ENCODE measurements at places on chromosomes 11 and 22. TPM values are rescaled to one million over a fixed set of nuclear protein-coding genes. Genes with fewer than 3 reads are reported as not detected.

Gene CRYAB
- total RNA-seq, result 51.2 TPM

Gene RAB1B
- 43.7 TPM for total RNA-seq

DNA sequence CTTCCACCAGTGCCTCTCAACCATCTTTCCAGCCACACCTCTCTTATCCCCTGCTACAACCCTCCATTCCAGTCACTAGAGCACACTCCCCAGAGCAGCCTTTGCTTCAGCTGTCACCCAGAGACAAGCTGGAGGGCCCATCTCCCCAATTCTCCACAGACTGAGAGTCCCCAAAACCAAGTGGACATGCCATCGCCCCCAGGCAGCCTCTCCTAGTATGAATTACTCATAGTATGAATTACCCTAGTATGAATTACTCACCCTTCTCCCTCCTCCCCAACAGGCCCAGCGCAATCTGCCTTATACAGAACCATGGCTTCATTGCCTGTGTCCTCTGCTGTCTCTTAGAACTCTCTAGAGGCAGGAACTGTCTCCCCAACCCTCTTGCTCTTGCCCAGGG, 24.8 kb downstream of the MYH9 start:
- H3K4me3 ChIP-seq, result no peak overlapping the region
- H3K4me1 ChIP-seq, result peaks cover 73% of the 10 kb centered on the region
- H3K27me3 ChIP-seq, result no peaks in the 10 kb centered on the region
- DNase-seq, result no peak

- H3K27ac ChIP-seq, result no peak overlapping the region
- no peaks in the 10 kb centered on the region for H3K27me3 ChIP-seq
- no peaks in the 10 kb centered on the region for H3K36me3 ChIP-seq
- no peak overlapping the region for H3K4me3 ChIP-seq
- H3K4me1 ChIP-seq, result no peaks in the 10 kb centered on the region
These were observed 10.4 kb downstream of the PAFAH1B2 start for GRCh38 chr11:117154468-117154867.

Gene GRM5
- under 0.01 TPM for total RNA-seq

DNA sequence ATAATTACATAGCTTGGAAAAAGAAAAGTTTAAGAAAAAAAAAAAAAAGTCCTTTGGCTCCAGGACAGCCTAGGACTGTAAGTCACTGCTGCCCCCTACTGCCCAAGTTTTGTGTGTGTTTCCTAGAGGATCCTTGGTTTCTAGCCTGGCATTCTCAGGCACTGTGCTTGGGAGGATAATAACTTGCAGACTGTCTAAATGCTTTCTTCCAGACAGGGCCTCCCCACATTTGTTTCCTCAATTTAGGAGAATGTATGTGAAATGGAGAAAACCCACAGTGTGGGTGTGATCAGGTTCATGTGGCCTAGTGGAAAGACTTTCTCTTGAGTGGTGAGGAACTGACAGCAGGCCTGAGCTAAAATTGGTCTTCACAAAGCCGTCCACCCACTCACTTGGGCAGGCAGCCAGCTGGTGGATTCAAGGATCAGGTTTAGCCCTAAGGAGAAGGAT, 191.0 kb downstream of the NAV2 start:
- peak; percentile 75 for DNase-seq
- no peak overlapping the region for H3K4me3 ChIP-seq

- DNase-seq, result no peak
- H3K4me1 ChIP-seq, result no peaks in the 10 kb centered on the region
- no peaks in the 10 kb centered on the region for H3K36me3 ChIP-seq
- no peak overlapping the region for H3K4me3 ChIP-seq
These were observed 22.7 kb upstream of the SCUBE1 start for GRCh38 chr22:43365715-43366440.

- H3K27me3 ChIP-seq, result no peaks in the 10 kb centered on the region
- no peak overlapping the region for H3K27ac ChIP-seq
- no peak for DNase-seq
- no peak overlapping the region for H3K4me3 ChIP-seq
- H3K4me1 ChIP-seq, result peaks cover 2% of the 10 kb centered on the region
These were observed 1.5 kb upstream of the SELENOO start for GRCh38 chr22:50199251-50199721.

Gene MYOD1
- total RNA-seq, result not detected

GRCh38 chr11:132402071-132402684, 1031.8 kb downstream of the NTM start:
- H3K4me3 ChIP-seq, result no peak overlapping the region
- H3K4me1 ChIP-seq, result no peaks in the 10 kb centered on the region
- no peaks in the 10 kb centered on the region for H3K36me3 ChIP-seq
- no peaks in the 10 kb centered on the region for H3K27me3 ChIP-seq
- DNase-seq, result peak; percentile 59
- H3K27ac ChIP-seq, result no peak overlapping the region

Gene AMOTL1
- 63.7 TPM for total RNA-seq

- H3K27me3 ChIP-seq, result peaks cover 3% of the 10 kb centered on the region
- no peak overlapping the region for H3K27ac ChIP-seq
- no peaks in the 10 kb centered on the region for H3K4me1 ChIP-seq
- peak; percentile 25 for DNase-seq
- no peaks in the 10 kb centered on the region for H3K36me3 ChIP-seq
These were observed 40.3 kb upstream of the DAGLA start for GRCh38 chr11:61639816-61640443.

DNA sequence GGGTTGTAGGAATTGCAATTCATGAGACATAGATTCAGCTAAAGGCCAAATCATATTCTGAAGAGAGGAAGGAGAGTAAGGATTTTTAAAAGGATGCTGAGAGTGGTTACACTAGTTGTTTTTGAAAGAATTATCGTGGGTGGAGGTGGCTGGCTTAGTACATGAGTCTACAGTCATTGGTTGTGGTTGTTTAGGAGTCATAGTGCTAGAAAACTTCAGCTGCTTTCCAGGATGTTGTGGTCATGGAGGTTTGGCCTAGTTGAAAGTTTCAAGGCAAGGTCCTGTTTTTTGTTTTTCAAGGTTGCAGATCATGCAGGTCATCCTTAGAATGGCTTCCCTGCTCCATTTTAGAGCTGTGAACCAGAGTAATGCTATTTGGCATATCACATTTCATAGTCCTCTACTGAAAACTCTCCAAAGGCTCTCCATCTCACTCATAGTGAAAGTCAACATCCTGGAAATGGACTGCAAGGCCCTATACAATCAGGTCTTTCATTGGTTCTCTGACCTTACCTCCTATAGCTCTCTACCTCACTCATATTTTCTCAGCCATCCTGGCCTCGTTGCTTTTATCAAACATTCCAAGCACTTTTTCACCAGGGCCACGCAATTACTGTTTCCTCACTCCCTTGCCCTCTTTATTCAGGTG, 26.1 kb upstream of the ZBTB44 start:
- no peak overlapping the region for H3K27ac ChIP-seq
- no peak for DNase-seq
- peaks cover 2% of the 10 kb centered on the region for H3K27me3 ChIP-seq
- H3K36me3 ChIP-seq, result no peaks in the 10 kb centered on the region
- no peak overlapping the region for H3K4me3 ChIP-seq
- no peaks in the 10 kb centered on the region for H3K4me1 ChIP-seq

DNA sequence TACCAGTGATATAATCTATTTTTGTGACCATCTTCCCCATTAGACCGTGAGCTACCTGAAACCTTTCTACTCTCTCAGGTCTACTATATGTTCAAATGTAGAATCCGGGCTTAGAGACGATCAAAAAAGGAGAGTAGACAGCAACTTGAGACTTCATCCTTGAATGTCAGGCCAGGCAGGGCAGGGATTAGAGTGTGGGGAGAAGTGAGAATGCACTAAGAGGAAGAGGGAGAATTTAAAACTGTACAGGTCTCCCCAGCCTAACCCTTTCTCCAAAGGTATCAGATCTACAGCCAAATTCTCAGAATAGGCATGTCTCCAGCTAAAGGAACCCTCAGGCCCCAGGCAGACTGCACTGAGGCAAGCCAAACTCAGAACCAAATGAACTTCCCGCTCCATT, 935 bp downstream of the LAMTOR1 start:
- H3K36me3 ChIP-seq, result peaks cover 16% of the 10 kb centered on the region
- no peak for DNase-seq
- H3K27ac ChIP-seq, result peak overlapping the region; percentile 92
- peak overlapping the region; percentile 100 for H3K4me3 ChIP-seq
- peaks cover 18% of the 10 kb centered on the region for H3K4me1 ChIP-seq

Gene MAJIN
- not detected for total RNA-seq

All from fibroblast of lung (primary cell).